ENCODE measurements at places on chromosomes 13 and 19.
A peak's percentile ranks its signal among the peaks of the same experiment; 100 is the strongest.

DNA sequence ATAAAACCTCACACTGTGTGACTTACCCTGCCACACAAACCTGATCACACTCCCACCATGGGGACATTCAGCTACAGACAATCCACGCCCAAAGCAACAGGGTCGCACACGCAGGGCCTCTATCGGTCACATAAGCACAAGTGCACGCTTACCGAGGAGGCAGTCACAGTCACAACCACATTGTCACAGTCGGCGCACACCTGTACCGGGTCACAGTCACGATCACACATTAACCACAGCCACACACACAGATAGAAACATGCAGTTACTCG is 579 bp downstream of the ZNF566 start:
- peak; percentile 21 for DNase-seq

DNA sequence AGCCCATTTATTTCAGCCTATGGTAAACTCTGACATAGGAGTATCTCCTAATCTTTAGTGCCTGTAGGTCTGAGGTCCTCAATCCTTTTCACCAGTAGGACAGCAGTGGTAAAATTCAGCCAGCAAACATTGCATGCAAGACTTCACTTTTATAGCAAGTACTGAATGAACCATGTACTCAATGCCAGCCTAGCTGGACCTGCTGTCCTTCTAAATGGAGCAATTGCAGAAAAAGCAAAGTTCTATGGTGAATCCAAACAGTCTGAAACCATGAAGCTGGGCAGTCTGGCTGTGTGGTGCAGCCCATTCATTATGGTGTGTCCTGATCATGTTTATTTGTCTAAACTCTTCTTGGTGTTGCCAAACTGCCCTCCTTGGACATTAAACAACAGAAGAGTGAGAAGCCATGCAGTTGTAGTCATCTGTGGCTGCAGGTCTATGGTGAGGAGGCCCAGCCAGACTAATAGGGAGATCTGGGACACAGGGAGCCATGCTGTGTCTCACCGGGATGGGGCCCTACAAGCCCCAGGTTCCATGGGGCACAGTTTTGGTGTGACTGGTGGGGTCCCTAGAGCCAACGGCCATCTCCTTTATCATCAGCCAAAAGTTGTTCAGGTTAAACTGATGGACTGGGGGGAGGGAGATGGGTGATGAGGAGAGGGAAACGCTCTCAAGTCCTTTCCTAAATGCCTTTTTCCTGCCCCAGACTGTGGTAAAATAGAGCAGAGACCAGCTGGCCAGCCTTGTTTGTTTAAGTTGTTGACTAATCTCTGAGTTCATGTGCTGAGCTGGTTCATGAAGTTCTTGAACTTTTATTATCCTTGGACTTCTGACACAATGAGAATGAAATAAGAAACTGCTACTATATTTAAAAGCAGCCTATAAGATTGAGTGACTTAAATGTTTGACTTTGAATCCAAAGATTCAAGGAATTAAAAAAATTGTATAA is 20.6 kb upstream of the TNFSF11 start:
- no peak for DNase-seq

DNA sequence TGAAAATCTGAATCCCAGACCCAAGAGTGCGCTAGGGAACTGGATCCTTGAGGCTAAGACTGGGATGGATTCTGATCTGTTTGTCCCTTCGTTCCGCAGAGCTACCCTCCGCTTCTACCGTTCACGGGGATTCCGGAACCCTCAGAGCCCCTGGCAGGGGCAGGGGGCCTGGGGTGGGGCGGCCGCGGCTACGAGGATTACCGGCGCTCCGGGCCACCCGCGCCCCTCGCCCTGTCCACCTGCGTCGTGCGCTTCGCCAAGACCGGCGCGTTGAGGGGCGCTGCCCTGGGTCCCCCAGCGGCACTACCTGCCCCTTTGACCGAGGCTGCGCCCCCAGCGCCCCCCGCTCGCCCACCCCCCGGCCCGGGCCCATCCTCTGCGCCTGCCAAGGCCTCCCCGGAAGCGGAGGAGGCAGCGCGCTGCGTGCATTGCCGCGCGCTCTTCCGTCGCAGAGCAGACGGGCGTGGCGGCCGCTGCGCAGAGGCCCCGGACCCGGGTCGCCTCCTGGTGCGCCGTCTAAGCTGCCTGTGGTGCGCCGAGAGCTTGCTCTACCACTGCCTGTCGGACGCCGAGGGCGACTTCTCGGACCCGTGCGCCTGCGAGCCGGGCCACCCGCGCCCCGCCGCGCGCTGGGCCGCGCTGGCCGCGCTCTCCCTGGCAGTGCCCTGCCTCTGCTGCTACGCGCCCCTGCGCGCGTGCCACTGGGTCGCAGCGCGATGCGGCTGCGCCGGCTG is 7.1 kb downstream of the SPRED3 start:
- DNase-seq: no peak

DNA sequence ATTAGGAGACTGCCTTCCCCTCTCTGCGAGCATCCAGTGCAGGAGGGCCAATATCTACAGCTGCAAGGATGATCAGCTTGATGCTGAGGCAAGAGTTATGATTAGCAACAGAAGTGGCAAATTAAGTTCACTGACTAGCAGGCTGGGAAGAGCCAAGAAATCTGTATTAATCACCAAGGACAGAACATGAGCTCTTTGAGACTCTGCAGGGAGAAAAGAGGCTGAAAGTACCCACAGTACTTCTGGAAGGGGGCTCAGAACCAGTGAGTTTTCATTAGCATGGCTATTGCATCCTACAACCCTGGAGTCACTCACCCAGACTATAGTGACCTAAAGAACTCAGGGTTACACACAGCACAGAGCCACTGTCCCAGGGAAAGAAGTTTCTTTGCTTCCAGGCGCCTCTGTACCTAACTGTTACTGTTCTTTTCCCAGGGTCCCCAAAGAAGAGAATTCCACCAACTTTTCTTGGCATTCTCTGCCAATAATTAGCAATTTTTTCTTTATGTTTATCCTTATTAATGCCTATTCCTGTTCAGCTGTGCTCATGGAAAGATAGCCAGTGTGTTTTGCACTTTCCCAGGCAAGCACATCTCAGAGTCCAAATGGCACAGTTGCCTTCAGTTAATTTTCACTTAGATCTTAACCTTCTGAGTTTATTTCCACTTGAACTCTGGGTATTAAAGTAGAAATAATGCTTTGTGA is 25.8 kb upstream of the MEDAG start:
- DNase-seq: no peak

DNA sequence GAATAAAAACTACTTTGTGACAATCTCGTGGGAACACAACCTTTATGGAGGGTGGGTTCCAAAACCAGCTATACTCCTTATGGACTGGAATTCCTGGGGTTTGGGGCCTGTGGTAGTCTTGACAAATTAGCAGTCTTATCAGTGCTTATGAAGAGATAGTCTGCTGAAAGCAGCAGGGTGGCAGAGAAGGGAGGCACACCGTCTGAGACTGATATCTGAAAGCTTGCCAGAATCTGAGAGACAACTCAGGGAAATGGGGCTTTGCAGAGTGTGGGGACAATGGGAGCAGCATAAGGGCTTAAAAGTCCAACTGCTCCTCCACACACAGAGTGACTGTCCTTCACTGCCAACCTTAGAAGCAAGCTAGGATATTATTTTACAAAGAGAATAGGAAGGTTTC is 95.9 kb downstream of the UGGT2 start:
- DNase-seq: no peak

DNA sequence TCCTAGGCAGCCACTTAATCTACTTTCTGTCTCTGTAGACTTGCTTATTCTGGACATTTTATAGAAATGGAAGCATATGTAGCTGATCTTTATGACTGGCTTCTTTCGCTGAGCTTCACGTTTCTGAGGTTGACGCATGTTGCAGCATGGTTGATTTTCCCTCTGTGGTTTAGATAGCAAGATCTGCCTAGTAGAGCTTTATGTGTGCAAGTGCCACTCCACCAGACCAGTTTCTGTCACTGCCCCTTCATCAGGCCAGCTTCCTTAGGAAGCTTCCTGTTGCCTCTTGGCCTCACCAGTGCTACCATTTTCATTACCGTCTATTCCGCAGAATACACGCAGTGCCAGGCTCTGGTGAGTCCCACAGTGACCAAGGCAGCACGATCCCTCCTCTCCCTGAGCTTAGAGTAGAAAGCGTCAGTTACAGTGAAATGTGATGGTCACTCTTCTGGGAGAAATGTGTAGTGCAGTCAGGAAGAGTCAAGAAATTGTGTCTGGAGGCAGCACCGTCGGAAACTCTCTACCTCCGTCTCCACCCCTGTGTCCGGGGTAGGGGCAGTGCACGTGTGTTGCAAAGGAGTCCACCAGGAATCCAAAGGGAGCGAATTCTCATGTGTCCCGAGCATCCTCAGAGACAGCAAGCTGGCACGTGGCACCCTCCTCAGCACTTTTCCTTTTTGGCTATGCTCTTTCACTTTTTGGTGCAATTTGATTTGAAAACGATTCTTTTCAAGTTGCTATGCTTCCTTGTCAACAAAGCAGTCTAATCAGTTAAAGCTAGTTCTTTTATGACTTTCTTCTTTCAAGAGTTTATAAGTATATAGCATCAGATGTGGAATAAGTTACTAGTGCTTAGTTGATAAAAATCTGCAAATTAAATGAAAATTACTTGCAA is 45.4 kb upstream of the GPR183 start:
- no peak for DNase-seq

DNA sequence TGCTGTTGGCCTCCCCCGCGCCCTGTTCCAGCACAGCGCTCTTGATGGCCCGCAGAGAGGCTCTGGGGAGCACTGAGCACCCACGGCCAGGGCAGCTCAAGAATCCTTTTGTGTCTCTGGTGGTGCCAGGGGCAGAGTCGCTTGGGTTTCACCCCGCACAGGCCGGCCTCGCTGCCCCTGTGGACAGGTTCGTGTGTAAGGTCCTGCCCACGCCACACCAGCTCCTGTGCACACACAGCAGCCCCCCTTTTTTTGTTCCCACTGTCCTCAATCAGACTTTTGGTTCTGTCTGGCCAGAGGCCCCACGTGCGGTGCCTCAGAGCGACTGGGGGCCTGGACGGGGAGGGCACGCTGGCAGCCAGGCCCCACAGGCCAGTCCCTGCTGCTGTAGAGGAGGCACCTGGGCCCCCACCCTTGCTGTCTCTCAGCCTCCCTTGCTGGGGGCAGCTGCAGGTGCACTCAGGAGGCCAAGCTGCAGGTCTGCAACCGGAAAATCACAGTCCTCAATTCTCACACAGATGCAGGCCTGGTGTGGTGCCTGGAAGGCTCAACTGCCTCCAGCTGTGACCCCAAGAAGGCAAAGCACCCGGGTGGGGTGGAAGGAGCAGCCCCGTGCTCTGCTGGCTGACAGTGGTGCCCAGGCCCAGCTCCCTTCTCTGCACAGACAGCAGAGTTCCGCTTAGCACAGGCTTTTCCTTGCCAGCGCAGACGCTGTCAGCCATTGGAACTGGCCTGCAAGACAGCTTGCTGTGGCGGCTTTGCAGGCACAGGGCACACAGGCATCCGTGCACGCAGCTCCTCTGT is 12.6 kb upstream of the F7 start:
- DNase-seq: no peak

DNA sequence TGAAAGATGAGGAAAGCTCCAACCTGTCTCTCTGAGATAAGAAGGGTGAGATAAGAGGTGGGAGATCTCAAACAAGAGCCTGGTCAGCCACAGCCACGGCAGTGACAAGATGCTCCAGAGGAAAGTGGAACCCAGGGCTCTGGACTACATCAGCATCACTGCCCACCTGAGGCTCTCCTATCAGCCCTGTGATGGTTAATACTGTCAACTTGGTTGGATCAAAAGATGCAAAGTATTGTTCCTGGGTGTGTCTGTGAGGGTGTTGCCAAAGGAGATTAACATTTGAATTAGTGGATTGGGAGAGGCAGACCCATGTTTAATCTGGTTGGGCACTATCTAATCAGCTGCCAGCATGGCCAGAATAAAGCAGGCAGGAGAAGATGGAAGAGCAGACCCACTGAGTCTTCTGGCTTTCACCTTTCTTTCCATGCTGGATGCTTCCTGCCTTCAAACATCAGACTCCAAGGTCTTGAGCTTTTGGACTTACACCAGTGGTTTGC is 476.6 kb upstream of the NBEA start:
- DNase-seq: no peak

- DNase-seq: no peak
Observed at GRCh38 chr19:2096034-2096479, at the start of gene MOB3A. Gene MOB3A (minus strand): TSS chr19:2096326. CDS start chr19:2078560, 17,766 bp downstream.

DNA sequence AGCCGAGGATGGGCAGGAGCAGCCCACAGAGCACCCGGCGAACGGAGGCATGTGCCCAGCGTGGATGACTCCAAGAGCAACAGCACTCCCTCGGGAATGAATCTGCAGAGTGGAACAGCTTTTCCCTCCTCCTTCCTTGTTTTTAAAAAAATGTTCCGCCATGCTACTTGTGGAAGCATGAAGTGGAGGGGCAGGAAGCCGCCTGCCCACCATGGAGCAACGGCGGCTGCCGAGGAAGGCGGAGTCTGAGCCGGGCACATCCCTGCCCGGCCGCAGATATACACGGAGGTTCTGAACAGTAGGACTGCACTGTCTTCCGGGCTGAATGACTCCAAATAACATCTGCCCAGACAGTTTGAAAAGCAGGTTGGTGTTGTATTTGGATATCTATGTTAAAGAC is 65.2 kb downstream of the SOX1 start:
- DNase-seq: no peak

DNA sequence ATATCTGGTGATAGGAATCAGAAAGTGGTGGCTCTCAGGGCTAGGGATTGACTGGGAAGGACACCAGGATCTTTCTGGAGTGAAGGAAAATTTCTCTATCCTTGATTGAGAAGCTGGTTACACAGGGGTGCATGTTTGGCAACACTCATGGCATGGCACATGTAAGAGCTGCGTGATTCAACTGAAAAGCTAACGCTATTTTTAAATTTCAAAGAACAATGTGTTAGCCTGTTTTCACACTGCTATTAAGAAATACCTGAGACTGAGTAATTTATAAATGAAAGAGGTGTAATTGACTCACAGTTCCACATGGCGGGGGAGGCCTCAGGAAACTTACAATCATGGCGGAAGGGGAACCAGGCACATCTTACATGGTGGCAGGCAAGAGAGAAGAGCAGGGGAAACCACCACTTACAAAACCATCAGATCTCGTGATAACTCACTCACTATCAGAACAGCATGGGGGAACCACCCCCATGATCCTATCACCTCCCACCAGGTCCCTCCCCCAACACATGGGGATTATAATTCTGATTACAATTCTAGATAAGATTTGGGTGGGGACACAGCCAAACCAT is 7.4 kb downstream of the SIGLEC8 start:
- DNase-seq: no peak

DNA sequence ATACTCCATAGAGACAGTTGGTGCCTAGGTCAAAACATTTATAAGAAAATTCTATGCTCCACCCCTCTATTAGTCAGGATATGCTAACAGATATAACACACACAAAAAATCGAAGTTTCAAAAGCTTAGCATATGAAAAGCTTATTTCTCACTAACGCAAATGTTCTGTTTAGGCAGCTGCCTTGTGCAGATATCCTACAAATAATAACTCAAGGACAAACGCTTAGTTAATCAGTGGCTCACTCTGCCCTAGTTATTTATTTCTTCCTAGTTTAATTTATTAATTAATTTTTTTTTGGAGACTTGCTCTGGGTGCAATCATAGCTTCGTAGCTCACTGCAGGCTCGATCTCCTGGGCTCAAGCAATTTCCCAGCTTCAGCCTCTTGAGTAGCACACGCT is 259.7 kb upstream of the GPC6 start:
- no peak for DNase-seq

- DNase-seq: no peak
Observed at GRCh38 chr13:75217949-75218348, 264.0 kb downstream of the TBC1D4 start.

- no peak for DNase-seq
Observed at GRCh38 chr13:32428581-32429432, 877 bp upstream of the N4BP2L1 start.

GRCh38 chr13:98173431-98174152 is 3.5 kb downstream of the RNF113B start:
- DNase-seq: no peak

Measured in GM19239 (cell line).